Smooth muscle cell of the umbilical artery (primary cell): ENCODE measurements at places on chromosomes 16 and 17. TPM values are rescaled to one million over a fixed set of nuclear protein-coding genes. Genes with fewer than 3 reads are reported as not detected.

Gene CDRT15L2
- total RNA-seq: not detected in 2 replicates

Gene KRT31
- not detected in 2 replicates for total RNA-seq

Gene SEZ6
- total RNA-seq: not detected in 2 replicates

Gene CFAP52
- not detected in 2 replicates for total RNA-seq

Gene KRTAP4-6
- total RNA-seq: not detected in 2 replicates

Gene ZNF764
- total RNA-seq: 4.2 and 4.8 TPM in 2 replicates

Gene BCL6B
- total RNA-seq: under 0.01 TPM in 1 of 2 replicates, not detected in the other

Gene IFI35
- total RNA-seq: 6.0 and 13.1 TPM in 2 replicates

Gene CHTF8
- total RNA-seq: 36.8 and 67.8 TPM in 2 replicates

Gene NOL3
- 21.1 and 22.9 TPM in 2 replicates for total RNA-seq

Gene ARHGDIG
- 0.28 and 1.5 TPM in 2 replicates for total RNA-seq

Gene CMTR2
- 27.6 and 29.7 TPM in 2 replicates for total RNA-seq

Gene VAT1L
- 43.1 and 43.9 TPM in 2 replicates for total RNA-seq

Gene MRM3
- total RNA-seq: 13.1 and 17.8 TPM in 2 replicates

Gene UTS2R
- not detected in 2 replicates for total RNA-seq

Gene USP36
- 13.4 and 34.5 TPM in 2 replicates for total RNA-seq

Gene GH1
- total RNA-seq: not detected in 2 replicates

Gene ZNF750
- not detected in 2 replicates for total RNA-seq

Gene PPY
- not detected in 2 replicates for total RNA-seq
